ENCODE measurements at places on chromosomes 13 and 19. TPM values are rescaled to one million over a fixed set of nuclear protein-coding genes. Genes with fewer than 3 reads are reported as not detected.

GRCh38 chr13:55783841-55784240, 1356.9 kb upstream of the PRR20A start:
- no peak for DNase-seq

The LRRC63 gene
- 0.09 TPM for total RNA-seq

The ZNF578 gene
- 2.9 TPM for total RNA-seq

The EDNRB gene
- total RNA-seq = 112 TPM

The SPIB gene
- not detected for total RNA-seq

DNA sequence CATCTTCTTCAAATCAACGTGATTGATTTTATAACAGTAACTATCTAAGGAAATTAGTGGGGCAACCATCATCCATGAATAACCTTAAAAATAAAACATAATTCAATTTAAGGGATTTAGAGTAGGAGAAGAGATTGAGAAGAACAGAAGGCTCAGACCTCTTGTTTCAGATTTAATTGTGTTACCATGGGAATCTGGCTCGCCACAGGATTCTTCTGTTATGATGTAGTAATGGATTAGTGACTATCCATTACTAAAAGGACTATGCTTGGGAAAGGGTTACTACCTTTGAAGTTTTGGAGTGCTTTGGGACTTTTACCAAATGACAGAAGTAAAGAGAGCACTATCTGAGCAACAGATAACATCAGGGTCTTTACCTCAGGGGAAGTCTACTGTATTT, 13.2 kb downstream of the FREM2 start:
- DNase-seq = no peak

DNA sequence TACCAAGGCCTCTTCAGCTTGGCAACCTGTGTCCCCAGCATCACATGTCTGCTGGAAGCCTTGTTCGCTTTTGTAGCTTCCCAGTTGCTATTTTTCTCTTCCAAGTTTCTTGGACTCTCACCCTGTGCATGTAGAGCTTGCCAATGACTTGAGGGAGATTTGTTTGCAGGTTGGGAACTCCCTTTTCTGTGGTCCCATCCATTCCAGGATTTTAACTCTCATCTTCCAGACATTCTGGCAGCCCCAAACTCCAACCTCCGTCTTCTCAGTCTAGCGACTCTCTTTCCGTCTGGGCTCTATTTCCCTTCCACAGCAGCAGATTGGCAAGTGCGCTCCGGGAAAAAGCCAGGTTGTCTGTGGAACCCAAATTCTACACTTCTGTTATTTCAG, 9.0 kb downstream of the PLAUR start:
- DNase-seq = no peak

GRCh38 chr13:95191821-95192563, 109.3 kb downstream of the ABCC4 start:
- DNase-seq = peak; percentile 90

GRCh38 chr13:53885997-53886396, 857.4 kb downstream of the OLFM4 start:
- DNase-seq = no peak

The GRAMD1A gene
- 48.5 TPM for total RNA-seq

DNA sequence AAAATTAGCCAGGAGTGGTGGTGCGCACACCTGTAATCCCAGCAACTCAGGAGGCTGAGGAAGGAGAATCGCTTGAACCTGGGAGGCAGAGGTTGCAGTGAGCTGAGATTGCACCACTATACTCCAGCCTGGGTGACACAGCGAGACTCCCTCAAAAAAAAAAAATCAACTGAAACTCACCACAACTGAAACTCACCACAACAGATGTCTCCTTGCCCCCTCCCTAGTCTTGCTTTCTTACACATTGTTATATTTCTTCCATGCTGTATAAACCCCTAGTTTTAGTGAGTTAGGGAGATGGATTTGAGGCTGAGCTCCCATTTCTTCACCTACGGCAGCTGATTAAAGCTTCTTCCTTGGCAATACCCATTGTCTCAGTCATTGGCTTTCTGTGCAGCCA, 3.3 kb downstream of the ZIM3 start:
- DNase-seq = no peak

The OR7C1 gene
- total RNA-seq = not detected

The FAAP24 gene
- 2.2 TPM for total RNA-seq

DNA sequence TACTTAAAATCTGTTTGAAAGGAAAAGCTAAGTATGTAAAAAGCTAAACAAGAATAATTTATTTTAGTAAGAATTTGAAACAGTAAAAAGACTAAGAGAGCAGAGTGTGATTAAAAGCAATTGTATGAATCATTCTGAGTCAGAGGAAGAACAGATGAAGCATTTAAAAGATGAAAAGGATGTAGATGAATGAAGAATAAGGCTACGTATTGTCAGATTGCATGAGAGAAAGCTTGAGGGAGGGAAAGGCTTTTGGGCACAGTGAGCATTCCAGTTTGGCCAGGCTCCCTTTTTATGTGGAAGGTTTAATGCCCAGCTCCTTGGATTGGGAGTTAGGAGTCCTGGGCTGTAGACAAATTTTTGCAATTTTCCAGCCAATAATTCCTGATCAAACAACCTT, 117.7 kb downstream of the FREM2 start:
- no peak for DNase-seq

DNA sequence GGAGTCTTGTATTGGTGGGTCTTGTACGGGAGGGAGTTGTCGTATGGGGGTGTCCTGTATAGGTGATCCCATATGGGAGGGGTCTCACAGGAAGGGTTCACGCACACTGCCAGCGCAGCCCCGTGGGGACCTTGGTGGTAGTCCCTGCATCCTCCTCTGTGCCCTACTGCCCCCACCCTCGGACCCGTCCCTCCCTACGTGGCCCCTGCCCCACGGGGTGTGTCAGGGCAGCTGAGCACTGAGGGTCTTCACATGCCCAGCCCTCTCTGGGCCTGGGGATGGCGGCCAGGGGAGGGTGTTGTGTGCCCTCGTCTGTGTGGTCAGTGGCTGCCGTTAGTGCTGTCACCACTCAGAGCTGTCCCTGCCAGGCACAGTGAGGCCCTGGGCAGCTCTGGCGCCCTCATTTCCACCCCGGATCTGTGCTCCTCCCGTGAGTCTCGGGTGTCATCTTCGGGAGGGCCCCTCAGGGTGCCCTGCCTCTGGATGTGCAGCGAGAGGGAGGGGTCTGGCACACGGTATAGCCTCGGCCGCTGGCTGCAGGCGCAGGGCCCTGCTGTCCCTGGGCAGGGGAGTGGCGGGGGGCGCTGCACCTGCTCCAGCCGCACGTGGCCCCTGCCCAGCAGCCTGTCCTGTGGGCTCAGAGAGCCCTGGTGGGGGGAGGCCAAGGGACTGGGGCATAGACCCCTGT, 16.0 kb upstream of the GNA15 start:
- no peak for DNase-seq

The KLHL1 gene
- total RNA-seq = not detected

DNA sequence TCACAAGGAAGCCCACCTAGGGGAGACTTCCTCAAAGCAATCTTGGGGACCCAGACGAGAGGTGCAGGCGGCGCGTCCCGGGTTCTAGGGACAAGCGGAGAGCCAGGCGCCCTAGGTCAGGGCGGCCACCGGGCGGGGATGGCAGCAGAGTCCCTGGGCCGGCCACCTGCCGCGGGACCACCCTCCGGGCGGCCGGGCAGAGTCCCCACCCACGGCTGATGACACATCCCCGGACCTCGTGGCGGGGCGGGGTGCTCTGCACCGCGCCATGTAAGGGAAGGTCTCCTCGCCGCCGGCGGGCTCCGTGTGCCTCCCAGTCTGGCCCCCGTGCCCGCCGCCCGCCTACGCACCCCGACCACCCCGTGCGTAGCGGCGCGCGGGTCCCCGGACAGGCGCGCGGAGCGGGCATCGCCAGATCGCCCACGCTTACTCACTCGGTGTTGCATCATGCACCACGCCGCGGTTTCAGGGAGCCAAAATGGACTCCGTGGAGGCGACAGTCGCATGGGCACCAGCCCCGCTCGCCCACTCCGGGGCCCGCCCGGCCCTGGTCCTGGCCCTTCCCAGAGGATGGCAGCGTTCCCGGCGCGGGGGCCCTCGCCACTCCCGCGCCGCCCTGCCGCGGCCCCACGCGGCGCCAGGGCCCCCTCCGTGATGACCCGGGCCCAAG, 643 bp downstream of the SLC7A1 start:
- DNase-seq = peak; percentile 60

DNA sequence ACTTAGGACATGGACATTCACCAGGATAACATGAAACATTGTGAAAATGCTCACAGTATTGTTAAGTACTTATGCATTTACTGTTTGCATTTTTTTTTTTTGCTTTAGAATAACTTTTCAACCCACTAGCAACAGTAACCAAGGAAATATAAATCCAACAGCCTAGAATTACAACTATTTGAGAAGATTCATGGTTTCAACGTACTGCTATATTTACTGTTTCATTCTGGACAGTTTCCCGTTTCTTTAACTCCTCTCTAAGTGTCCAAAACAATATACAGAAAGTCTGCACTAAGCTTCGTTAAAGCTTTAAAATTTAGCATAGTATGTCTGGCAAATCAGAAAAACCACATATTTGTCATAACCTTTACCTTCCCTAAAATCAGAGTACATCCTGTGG, 2.7 kb downstream of the SMAD9 start:
- no peak for DNase-seq

The ZNF682 gene
- total RNA-seq = 5.4 TPM

DNA sequence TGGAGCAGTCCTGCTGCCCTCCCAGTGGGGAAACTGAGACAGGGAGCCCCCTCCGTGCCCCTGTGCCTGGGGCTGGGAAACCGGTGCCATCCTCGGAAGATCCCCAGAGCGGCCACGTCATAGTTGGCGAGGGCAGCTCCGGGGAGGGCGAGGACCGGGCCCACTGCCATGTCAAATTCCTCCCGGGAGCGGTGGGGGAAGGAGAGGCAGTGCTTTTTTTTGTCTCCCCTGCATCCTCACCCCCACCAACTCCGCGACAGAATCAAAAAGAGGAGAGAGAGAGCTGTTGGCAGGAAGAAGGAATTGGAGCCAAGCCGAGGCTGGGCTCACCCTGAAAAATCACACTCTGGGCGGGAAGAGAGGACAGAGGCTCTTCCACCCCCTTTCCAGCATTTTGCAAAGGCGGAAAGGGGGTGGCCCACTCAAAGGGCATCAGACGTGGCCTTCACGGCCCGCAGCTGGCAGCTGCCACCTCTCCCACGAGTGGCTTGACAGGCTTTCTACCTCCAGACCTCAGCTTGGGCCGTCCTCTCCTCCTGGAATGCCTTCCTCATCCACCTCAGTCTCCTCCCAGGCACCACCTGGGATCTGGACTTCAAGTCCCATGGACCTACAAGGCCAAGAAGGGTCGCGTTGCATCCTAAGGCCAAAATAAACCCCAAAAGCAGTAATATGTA, 19.6 kb upstream of the NFIC start:
- peak; percentile 19 for DNase-seq

The KLK4 gene
- total RNA-seq = not detected

The FXYD7 gene
- total RNA-seq = not detected

- DNase-seq = no peak
Measured at GRCh38 chr13:51147732-51148131, 36.7 kb upstream of the C13orf42 start.

DNA sequence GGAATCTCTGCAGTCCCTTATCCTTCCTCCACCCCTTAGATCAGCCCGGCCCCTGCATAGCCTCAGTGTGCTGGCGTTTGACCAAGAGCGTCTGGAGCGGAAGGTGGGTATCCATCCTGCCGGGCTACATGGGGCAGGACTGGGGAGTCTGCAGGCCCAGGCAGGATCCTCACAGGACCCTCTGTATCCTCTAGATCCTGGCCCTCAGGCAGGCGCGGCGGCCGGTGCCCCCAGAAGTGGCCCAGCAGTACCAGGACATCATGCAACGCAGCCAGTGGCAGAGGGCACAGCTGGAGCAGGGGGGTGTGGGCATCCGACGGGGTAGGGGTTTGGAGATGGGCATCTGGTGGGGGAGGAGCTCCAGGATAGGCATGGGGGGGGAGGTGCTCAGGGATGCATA, 8.9 kb downstream of the PODNL1 start:
- no peak for DNase-seq

The ANKLE1 gene
- total RNA-seq = 0.68 TPM

DNA sequence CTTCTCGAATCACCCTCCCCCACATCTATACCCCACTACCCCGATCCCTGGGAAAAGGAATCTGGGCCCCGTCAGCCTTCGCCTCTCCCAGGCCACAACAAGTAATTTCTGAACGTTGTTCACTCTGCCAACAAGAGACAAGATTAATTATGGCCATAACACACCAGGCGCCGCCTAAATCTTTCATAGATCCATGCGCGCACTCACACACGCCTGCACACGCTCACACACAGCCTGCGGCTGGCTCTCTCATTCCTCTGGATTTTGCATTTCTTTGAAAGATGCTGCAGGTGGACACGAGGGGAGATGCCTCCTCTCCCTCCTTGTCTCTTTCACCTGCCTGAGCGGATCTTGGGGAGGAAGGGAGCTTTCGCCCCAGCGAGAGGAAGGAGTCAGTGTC, 17.1 kb downstream of the ZNRF4 start:
- DNase-seq = no peak

GRCh38 chr13:52846567-52847321, 1.7 kb downstream of the PCDH8 start:
- DNase-seq = peak; percentile 54

- DNase-seq = no peak
Measured at GRCh38 chr13:73092829-73093228, 34.0 kb downstream of the KLF5 start.

DNA sequence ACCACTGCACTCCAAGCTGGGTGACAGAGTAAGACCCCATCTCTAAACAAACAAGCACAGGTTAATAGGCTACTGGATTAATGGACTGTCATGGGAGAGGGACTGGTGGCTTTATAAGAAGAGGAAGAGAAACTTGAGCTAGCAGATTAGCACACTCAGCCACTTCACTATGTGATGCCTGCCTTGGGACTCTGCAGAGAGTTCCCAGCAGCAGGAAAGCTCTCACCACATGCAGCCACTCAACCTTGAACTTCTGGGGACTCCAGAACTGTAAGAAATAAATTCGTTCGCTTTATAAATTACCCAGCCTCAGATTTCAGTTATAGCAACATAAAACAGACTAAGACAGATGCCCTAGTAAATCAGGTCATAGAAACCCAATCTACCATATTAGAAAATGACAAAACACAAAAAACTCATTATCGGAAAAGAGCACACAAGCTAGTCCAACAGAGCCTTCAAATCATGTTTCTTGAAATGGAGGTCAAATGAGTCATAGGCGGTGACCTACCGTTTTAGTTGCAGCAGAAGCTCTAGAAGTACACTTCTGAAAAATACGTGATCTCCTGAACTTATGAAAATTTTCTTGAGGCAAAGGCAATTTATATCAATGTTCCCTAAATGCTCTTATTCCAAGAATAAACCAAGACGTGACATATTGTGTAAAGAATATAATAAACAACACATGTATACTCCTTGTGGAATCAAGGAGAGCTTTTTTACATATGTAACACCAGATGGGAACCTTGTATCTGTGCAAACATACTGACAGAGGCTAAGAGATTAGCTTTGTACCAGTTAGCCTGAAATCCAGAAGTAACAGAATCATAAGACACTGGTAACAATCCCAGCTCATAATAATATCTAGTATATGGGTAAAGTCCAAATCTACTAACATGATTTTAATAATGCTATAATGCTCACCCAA, 340.9 kb upstream of the SGCG start:
- DNase-seq = no peak

- no peak for DNase-seq
Measured at GRCh38 chr13:102091231-102091630, 310.6 kb downstream of the FGF14 start.

The RB1 gene
- total RNA-seq = 61.2 TPM

GRCh38 chr19:14218620-14219330, 12.8 kb upstream of the ADGRL1 start:
- no peak for DNase-seq
